ENCODE measurements at places on chromosomes 16 and 17.

GRCh38 chr16:67169011-67169451 lies 1.3 kb upstream of the NOL3 start:
- DNase-seq: no peak

DNA sequence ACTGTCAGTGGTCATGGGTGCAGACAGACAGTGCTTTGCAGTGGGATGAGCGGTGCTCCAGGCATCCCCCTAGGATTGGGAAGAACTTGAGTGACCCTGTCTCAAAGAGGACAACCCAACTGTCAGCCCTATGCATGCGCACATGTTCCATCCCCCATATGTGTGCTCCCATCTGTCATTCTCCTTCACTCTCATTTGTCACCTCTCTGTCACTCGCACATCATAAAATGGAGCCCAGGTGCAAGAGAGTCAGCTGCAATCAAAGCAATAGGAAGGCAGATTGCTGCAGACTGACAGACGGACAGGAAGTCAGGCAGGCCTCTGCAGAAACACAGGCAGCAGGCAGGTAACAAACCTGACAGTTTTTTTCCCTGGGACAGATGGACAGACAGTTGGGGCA lies 101.8 kb upstream of the CCL1 start:
- DNase-seq: no peak

DNA sequence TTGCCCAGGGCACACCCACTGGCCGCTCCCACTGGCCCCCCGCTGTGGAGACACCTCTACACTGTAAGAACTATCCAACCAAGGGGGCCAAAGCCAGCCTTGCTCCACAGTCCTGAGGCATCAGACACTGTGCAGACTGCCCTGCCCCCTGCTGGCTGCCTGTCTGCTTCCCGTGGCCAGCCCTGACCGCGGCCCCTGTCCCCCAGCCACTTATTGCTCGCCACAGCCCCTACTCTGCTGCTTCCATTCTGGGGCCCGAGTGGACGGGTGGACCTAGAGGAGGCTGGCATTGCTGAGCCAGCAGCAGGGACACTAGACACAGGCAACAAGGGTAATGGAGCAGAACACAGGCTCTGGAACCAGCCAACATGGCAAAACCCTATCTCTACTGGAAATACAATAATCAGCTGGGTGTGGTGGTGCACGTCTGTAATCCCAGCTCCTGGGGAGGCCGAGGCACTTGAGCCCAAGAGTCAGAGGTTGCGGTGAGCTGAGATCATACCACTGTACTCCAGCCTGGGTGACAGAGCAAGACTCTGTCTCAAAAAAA lies 19.7 kb upstream of the LRRC37A3 start:
- peak; percentile 75 for DNase-seq

- DNase-seq: no peak
Observed at GRCh38 chr16:88514526-88515232, 55.5 kb upstream of the ZC3H18 start.

DNA sequence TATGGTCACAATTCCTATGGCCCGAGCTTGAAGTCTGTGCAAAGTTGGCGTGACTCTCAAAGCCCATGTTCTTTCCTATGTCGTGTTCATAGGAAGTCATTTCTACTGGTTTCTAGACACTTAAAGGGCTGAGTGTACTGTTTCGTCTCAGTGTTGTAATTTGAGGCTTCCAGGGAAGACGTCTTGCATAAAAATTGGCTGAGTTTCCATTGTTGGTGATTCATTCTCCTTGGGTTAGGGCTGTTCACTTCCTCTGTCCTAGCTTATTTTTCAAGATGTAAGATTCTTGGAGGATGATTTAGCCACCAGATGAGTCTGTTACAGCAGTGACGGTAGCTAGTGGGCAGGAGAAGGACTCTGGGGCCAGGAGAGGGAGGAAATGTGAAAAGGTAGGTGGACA lies 43.1 kb downstream of the PIK3R5 start:
- DNase-seq: no peak

- DNase-seq: no peak
Observed at GRCh38 chr16:85002608-85003007, 8.7 kb downstream of the ZDHHC7 start.

DNA sequence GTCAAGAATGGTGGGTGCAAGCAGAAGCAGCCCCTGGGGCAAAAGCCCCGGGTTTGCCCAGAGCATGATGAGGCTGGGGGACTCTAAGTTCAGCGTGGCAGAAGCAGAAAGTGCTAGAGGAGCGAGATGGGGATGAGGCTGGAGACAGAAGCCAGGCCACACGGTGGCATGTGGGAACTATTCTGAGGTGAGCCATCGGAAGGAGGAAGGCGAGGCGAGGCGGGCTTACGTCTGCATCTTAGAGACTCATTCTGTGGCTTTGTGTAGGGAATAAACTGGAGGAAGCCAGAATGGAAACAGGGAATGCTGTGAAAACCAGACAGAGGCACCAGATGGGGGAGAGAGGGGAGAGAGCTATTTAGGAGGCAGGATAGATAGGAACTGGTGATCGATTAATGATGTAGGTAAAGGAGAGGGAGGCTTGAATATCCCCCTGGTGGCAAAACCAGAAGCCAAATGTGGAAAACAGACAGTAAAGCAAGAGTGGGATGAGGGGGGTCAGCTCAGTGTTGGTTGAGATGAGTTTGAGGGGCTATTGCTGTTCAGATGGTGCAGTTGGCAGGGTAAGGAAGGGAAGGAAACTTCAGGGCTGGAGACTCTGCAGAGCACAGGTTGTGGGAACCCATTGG lies 3.1 kb upstream of the TNFSF13 start:
- no peak for DNase-seq

DNA sequence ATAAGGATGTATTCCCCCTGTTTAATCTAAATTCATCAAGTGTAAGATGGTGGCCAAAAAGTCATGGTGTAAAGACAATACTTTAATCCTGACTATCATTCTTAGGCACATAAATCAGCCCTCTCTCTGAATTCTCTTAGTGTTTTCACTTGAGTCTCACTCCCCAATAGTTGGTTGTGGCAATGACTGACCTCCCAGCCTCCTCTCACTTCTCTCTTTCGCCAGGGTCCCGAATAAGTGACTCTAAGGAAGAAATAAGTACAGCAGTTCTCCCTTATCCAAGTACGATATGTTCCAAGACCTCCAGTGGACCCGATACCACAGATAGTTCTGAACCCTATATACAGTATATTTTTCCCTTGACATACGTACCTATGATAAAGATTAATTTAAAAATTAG lies 335.3 kb downstream of the MAF start:
- no peak for DNase-seq

- DNase-seq: no peak
Observed at GRCh38 chr17:35299135-35299534, 56.3 kb downstream of the SLFN5 start.

GRCh38 chr17:17052462-17053221 lies 10.4 kb downstream of the MPRIP start:
- DNase-seq: no peak

GRCh38 chr17:81073967-81074839 lies 39.3 kb downstream of the BAIAP2 start:
- DNase-seq: no peak

DNA sequence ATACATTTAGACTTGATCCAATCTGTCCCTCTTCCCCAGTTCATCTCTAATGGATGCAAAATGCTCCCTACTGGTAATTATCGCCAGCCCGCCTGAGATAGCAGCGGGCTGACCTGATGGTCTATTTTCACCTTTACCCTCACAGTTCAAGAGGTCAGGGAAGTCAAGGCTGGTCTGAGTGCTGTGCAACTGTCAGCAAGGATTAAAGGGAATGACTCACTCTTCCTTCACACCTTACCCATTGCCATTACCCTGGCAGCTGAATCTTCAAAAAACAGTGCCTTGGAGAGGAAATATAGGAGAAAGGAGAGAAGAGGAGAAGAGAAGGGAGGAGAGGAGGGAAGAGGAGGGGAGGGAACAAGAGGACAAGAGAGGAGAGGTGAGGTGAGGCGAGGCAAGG lies 36.3 kb downstream of the GRB7 start:
- DNase-seq: no peak

DNA sequence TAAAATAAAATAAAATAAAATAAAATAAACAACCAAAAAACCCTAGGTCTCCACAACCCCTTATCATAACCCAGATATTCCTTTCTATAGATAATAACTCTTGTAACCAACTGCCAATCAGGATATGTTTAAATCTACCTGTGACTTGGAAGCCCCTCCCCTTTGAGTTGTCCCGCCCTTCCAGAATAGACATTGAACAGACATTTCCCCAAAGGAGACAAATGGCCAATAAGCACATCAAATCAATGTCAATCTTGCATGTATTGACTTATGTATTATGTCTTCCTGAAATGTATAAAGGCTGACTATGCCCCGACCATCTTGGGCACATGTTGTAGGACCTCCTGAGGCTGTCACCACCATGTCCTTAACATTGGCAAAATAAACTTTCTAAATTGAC lies 1.5 kb upstream of the MAPK7 start:
- DNase-seq: no peak

DNA sequence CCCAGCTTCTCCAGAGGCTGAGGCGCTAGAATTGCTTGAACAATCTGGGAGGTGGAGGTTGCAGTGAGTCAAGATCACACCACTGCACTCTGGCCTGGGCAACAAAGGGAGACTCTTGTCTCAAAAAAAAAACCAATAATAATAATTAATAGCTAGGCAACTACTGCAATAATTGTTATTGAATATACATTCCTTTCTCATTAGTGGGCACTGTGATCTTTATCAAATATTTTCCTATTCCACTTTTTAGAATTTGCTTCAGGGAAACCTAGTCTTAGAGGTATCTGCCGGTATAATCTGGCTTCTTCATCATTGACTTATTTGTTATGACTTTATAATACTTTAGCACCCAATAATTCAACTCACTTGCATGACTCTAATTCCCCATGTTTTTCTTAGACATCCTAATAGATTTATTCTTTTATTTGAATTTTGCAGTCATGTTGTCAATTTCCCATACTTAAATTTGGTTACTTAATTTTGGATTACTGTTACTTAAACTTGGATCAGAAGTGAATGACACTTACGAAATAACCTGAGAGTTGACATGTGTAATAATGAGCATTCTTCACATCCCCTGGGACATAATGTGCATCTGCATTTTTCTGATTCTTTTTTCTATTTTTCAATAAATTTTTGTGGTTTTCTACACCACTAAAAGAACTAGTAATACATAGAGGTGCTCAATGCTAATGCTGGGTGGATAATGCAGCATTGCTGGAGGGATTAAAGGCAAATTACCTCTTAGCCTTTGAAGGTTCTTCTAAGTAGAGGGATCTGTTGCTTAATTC lies 25.0 kb upstream of the KCNJ16 start:
- no peak for DNase-seq

- DNase-seq: peak; percentile 52
Observed at GRCh38 chr16:11621920-11622651, 35.4 kb upstream of the LITAF start.

DNA sequence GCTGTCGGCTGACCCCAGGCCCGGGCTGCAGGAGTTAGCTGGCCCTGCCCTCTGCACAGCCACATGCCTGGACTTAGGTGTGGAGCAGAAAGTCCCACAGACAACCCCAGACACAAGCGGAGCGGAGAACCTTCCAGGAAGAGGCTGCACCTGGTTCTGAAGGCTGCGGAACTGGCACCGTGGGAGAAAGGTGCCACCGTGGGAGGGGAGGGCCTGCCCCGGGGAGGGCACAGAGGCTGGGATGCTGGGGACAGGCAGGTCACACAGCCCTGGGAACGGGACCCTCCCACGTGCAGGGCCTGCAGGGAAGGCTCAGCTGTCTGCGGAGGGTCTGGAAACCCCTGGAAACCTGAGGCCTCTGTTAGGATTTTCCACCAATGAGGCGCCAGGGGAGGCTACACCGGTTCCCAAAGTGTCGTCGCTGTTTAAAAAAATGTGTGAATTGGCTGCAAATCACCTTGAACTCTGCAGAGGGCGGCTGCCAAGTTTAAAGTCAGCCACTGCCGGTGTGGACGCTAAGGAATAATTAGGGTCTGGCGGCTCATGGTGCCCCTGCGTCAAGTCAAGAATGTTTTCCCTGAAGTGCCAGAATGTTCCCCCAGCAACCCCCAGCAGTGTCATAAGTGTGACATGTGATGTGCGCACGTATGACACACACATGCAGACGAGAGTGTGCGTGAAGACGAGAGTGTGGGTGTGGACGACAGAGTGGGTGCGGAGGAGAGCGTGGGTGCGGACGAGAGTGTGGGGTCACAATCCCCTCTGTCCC lies 50.9 kb upstream of the PABPN1L start:
- DNase-seq: no peak

GRCh38 chr17:3033741-3034577 lies 29.4 kb downstream of the OR1D5 start:
- DNase-seq: peak; percentile 30

- no peak for DNase-seq
Observed at GRCh38 chr16:54447576-54448440, 161.2 kb upstream of the IRX3 start.

GRCh38 chr16:60651346-60651745 lies 1384.9 kb downstream of the CDH8 start:
- no peak for DNase-seq

DNA sequence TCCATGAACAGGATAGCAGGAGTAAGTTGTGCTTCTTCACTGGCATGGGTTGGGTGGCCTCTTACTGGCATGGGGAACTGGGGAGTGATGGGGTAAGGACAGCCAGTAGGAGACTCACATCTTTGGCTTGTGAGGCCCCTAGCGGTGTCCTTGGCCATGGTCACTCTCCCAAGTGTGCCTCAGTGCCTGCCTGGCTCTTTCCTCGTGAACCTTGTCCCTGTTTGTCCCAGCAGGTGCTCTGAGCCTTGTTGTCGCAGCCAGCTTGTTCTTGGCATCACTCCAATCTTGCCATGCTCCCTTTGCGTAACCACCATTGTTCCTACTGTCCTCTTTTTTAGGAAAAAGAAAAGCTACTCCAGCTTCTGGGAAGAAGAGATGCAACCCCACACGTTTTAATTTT lies 53.6 kb upstream of the SDK2 start:
- no peak for DNase-seq

- no peak for DNase-seq
Observed at GRCh38 chr16:15879255-15879811, 9.1 kb downstream of the CEP20 start.

GRCh38 chr17:37701496-37701898 lies 43.4 kb downstream of the HNF1B start:
- no peak for DNase-seq

DNA sequence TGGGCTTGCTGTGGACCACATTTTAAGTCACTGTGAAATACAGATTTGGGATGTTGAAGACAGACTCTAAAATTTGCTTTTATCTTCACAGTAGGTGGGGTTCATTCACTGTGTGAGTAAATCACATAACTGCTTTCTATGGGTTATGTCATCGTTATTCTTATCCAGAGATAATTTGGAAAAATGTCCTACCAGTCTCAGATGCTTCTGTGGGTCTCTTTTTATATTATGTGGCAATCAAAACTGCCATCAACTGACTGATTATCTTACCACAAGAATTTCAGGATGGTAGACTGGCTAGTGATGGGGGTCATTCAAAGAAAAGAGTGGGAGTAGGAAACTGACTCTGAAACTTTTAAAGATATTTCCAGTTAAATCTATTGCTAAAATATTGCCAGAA lies 3.1 kb downstream of the HSBP1 start:
- DNase-seq: no peak

- no peak for DNase-seq
Observed at GRCh38 chr17:77457572-77458201, 316.9 kb downstream of the SEC14L1 start.

- DNase-seq: peak; percentile 91
Observed at GRCh38 chr17:31492880-31493655, 101.6 kb downstream of the RAB11FIP4 start.

- no peak for DNase-seq
Observed at GRCh38 chr17:1931844-1932579, 93.1 kb downstream of the RTN4RL1 start.

All from Peyer's patch (tissue), 4 donors.